ENCODE measurements at places on chromosomes 2 and 18.

DNA sequence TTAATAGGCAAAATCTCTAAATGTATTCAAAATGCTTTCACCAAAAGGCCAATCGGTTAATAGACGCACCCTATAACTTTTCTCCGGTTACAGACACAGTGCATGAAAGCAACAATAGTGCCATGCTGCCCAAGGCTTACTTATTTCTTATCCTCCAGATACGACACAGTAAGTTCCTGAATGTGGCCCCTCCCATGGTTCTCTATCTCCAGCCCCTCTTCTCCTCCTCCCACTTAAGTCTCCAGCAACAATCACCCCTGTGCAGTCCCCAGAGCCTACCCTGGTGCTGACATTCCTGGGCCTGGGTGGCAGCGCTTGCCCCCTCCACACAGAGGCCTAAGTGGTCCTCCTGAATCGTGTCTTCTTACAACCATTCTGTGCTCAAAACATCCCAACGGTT is 3.6 kb downstream of the KIDINS220 start:
- DNase-seq, result no peak

DNA sequence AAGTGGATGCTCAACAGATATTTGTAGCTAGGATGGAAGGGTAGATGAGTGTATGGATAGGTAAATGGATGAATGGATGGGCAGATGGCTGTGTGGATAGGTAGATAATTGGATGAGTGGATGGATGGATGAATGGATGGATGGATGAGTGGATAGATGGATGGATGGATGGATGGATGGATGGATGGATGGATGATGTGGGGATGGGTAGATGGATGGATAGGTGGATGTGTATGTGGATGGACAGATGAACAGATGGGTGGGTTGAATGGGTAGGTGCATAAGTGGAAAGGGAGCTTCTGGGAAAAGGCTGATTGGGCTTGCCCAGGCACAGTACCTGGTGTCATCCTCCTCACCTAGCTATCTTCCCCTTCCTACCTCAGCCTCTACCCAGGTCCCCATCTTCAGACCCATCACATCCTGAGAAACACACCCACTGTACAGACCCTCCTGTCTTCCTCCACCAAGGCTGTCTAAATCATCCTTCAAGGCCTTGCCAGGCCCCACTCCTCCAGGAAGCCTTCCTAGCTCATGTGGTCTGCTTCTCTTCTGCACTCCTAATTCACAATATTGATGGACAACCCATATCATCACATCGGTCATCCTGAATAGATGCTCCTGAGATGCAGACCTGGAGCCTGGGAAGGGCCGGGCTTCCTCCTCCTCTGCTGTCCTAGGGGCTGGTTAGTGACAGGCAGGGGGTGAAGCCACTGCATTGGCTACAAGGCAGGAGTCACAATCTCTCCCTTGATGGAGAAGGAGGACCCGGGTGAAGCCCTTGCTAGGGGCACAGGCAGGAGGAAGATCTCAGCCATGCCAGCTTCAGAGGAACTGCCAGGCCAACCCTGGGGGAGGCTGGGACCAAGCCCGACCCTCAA is 49.4 kb downstream of the SMAD7 start:
- DNase-seq, result no peak

GRCh38 chr2:172995323-172996244 is 80.1 kb upstream of the MAP3K20 start:
- DNase-seq, result peak; percentile 54

GRCh38 chr2:152497481-152498052 is 162.6 kb downstream of the FMNL2 start:
- DNase-seq, result peak; percentile 77

DNA sequence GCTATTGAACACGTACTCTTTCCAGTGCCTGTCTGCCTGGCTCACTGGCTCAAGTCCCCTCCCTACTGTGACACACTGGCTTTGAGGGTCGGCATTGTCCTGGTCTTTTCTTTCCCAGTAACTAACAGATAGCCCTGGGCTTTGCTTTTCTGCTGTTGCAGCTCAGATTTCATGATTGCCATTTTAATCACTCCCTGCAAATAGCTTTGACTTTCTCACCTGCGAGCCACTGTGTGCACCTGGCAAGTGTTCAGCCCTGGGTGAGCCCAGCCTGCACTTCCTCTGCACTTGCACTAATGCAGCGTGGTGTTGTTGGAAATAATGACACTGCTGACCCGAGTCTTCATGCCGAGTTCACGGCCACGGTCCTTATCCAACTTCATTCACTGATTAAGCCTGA is 52.9 kb downstream of the DCDC2C start:
- DNase-seq, result no peak

DNA sequence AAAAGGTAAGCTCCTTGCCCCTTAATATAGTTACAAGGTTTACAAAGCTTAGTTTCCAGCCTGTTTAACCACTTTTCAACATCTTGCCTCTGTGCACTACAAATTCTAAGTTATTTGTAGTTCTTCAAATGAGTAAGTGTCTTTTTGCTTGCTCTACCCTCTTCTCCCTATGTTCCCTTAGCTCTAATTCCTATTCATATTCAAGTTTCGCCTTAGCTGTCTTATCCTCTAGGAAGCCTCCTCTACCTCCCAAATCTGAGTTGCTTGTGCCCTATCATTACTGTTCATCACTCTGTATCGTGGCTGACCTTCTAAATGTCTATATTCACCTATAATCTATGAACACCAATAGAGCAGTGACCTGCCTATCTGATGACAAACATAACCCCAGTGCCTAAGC is 25.3 kb downstream of the NRXN1 start:
- DNase-seq, result no peak

Measured in ACHN (cell line).